CD8-positive, alpha-beta memory T cell (primary cell): ENCODE measurements at places on chromosomes 2 and 18.

GRCh38 chr2:43081131-43081765 lies 145.2 kb downstream of the ZFP36L2 start:
- DNase-seq = no peak

DNA sequence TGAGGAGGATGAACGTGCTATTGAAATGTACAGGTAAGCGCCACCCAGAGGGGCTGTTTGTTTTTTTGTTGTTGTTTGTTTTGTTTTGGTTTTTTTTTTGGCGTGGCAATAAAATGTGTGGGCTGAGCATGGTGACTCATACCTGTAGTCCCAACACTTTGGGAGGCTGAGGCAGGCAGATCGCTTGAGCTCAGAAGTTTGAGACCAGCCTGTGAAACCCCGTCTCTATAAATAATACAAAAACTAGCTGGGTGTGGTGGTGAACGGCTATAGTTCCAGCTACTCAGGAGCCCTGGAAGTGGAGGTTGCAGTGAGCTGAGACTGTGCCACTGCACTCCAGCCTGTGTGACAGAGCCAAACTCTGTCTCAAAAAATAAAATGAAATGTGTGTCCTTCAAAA lies 6.2 kb downstream of the PDCL3 start:
- DNase-seq = no peak

- DNase-seq = no peak
These were observed 26.3 kb downstream of the ERLEC1 start for GRCh38 chr2:53813151-53813550.

DNA sequence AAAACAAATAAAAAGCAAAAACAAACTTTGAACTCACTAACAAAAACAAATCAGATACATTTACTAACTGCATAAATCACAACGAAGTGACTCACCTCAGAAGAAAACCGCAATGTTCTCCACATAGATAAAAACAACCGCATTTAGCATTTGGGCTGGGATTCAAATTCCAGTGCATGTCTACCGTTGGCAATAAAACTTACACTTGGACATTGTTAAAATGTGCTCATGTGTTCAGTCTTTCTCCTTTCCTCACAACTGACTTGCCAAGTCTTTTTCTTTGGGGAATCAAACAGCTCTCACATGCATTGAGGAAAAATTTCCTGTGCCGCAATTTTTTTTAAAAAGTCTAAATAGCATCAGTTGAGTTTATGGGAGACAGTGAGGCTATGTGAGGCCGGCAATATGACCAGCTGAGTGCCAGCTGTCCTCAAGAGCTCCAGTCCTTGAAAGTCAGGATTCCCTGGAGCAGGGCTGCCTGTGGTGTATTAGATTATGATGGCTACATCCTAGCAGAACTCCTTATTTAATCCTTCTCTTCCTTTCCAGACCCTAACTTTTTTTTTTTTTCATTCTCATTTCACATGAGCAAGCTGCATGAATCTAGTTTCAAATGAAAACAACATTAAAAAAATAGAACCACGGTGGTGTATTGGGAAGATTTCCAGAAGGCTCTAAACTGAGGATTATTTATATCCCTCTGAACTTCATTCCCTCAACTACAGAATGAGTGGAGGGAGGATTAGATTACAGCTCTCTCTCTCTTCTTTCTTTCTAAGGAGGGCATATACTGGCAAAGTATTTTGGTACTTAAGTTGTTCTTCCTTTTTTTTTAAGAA lies 70.2 kb upstream of the MEIS1 start:
- no peak for DNase-seq

- DNase-seq = no peak
These were observed 313.1 kb upstream of the SYT4 start for GRCh38 chr18:43590182-43590903.

- DNase-seq = no peak
These were observed 116.4 kb downstream of the TAF4B start for GRCh38 chr18:26342646-26343045.

GRCh38 chr2:143471550-143471949 lies 342.3 kb downstream of the ARHGAP15 start:
- no peak for DNase-seq

DNA sequence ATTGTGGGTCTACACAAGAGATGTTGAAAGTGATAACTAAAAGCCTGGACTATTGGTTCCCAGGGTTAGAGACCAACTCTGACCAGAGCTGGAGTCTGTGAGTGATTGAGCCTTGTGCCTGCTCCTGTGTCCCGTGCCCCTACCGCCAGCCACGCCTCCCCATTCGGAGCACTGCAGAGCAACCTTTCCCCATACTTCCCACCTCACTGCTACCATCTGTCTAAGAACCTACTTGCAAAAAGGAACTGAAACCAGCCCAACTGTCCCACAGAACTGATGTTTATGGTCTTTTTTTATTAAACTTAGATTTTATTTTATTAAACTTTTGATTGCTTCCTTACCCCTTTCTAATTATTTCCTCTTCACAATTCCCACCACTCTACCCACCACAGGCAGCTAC lies 300.3 kb upstream of the MGAT5 start:
- DNase-seq = no peak

GRCh38 chr2:217941339-217941738 lies 61.5 kb downstream of the TNS1 start:
- peak; percentile 21 for DNase-seq

DNA sequence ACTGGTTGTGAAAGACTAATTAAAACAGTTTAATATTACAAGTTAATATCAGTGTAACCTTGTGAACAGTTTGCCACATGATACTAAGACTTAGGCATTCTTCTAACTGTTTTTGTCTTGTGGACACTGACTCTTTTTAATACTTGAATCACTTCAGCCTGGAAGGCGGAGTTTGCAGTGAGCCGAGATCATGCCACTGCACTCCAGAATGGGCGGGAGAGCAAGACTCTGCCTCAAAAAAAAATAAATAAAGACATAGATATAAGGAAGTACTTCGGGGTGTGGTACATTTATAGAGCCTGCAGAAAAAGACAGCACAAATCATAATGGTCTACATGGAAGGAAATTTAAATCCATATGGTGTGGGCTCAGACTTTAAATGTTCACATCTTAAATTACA lies 300.4 kb upstream of the NETO1 start:
- no peak for DNase-seq

GRCh38 chr2:75342504-75343175 lies 143.3 kb upstream of the TACR1 start:
- no peak for DNase-seq

DNA sequence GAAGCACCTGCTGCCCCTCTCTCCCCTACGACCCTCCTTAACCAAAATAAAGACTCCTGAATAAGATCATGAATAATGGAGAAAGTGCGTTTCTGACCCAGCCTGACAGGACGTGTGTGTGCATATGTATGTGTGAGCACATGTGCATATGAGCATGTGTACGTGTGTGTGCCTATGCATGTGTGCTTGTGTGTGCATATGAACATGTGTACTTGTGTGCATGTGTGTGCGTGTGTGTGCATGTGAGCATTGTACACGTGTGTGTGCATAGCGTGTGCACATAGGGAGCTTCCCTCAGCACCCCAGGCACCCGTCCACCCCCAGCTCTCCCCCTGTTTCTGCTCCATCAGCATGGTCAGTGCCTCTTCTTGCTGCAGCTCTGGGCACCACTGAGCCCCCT lies 10.7 kb downstream of the KCNIP3 start:
- DNase-seq = no peak

DNA sequence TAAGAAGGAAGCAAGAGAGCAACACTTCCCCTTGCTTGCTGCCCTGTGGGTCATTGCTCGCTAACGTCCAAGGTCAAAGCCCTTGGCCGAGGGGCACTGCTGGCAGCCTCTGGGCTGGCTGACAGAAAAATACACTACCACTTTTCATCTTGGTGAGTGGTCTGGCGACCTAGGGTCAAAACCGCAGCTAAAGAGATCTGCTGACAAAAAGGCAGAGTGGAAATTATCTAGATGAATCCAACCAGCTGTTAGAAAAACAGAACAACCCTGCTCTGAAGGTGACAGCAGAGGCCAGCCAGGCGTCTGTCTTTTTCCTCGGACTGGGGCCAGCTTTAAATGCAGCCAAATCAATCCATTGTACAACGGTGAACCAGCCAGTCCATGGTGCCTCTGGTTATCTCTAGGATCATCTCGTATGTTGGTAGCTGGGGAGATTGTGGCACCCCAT lies 92.6 kb downstream of the CD8B2 start:
- DNase-seq = no peak
